Fibroblast of the conjunctiva (primary cell): ENCODE measurements at places on chromosomes 5 and 9.
A peak's percentile ranks its signal among the peaks of the same experiment; 100 is the strongest.

GRCh38 chr5:142584891-142585290 lies 101.0 kb downstream of the FGF1 start:
- DNase-seq: no peak

- DNase-seq: no peak
Measured at GRCh38 chr5:97452646-97453045, 269.6 kb upstream of the RIOK2 start.

GRCh38 chr9:105860516-105860915 lies 166.2 kb downstream of the TMEM38B start:
- DNase-seq: no peak

DNA sequence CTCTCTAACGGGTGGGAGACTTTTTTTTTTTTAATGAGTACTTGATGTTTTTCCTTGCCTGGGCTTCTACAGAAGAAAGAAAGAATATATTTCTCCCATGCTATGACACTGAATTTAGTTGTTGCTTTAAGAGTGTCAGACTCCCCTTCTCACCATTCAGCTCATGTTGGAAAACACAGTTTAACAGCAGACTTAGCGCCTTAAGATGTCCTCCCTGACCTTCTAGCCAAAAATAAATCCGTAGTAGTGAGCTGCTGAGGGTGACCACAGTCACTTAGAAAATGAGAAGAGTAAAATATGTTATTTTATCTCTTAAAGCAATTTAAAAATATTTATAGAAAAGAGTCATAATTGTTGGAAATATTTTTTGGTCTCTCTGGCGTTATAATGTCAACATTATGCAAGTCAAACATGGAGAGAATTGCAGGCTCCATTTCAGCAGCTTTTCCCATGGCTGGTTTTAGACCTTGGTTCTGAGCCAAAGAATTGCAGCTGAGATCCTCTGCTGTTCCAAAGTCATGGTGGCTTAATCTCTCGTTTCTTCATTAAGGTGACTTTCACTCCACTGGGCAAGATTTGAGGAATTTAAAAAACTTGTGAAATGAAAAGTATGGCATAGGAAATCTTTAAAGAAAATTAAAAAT lies 143.5 kb downstream of the GHR start:
- DNase-seq: peak; percentile 4

DNA sequence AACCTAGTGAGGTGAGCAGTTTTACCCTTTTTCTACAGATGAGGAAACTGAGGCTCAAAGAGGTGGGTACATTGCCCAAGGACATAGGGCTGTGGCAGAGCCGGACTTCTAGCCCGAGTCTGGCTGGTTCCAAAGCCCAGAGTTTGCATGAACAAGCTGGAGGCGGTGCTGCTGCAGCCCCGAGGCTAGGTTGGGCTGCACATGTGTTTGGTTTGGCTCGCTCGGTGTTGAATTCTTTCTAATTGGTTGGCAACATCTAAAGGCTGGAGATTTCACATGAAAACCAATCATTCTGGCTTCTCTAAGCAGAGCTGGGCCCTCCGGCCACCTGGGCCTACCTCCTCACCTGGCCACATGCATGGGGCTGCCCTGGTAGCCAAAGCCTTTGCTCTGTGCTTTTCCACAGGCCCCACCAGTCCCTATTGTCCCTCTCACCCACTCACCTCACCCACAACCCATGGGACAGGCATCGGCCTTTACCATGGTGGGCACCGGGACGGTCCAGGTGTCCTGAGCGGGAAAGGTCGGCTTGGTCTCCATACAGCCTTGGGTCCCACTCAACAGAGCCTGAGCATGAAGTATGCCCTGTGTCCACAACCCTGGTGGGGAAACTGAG lies 262.3 kb downstream of the NSG2 start:
- no peak for DNase-seq

DNA sequence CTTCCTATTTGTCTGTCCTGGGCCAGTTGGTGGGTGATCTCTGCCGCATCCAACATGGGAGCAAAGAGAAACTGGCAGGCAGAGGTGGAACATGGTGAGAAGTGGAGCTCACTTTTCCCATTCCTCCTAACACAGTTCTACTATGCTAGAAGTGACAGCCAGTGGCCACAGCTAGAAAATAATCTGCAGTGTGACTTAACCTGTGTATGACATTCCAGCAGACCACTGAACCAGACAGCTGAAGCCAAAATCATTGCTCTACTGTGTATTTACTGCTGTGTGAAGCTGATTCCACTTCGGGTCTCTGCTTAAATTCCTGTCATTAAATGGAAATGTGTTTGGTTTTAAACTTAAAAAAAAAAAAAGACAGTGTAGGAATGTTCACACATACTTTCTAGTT lies 523.0 kb downstream of the MTRR start:
- no peak for DNase-seq

DNA sequence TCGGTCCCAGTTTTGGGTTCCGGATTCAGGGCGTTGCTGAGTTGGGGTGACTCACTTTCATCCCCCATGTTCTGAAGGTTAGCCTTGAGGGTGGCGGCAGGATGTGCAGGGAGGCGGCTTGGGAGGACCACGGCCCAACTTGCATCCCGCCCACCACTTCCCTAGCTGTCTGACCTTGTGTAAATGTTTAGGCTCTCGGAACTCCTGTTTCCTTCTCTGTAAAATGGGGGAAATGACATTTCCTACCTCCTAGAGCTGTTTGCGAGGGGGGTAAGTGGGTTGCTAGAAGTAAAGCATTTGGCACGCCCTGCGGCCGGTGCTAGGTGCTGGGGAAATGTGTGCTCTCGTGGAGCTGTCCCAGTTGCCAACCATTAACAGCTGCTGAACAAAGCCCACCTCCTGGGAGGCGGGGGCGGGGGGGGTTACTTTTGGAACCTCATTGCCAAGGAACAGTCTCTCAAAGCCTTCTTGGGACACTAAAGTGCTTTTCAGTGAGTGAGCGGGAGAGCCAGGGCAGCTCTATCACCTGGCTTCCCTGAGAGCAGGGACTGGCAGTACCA lies 27.5 kb downstream of the PTGES2 start:
- DNase-seq: no peak

GRCh38 chr9:133950192-133950591 lies 41.9 kb downstream of the VAV2 start:
- no peak for DNase-seq

- DNase-seq: peak; percentile 72
Measured at GRCh38 chr5:54774281-54775170, 210.9 kb downstream of the ESM1 start.

GRCh38 chr9:86481466-86481865 lies 127.3 kb upstream of the TUT7 start:
- no peak for DNase-seq

GRCh38 chr9:74570879-74571512 lies 73.9 kb downstream of the RORB start:
- peak; percentile 21 for DNase-seq

DNA sequence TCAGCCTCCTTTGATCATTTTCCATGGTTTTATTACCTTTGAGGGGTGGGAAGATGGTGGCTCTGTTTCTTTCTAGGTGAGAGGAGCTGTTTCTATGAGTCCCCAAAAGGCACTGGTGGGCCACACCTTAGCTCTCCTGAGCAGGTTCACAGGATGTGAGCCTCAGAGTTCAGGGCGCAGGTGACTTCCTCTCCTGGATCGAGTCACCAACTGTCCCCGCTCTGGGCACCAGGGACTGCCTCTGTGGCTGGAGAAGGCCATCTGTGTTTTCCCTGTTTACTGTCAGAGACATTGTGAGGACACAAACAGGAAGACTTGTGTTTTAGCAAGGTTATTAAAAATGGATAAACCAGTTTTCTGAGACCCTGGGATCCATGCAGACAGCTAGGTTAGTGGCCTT lies 68.5 kb downstream of the IL31RA start:
- DNase-seq: no peak

GRCh38 chr5:83494666-83495065 lies 23.1 kb downstream of the VCAN start:
- DNase-seq: no peak

DNA sequence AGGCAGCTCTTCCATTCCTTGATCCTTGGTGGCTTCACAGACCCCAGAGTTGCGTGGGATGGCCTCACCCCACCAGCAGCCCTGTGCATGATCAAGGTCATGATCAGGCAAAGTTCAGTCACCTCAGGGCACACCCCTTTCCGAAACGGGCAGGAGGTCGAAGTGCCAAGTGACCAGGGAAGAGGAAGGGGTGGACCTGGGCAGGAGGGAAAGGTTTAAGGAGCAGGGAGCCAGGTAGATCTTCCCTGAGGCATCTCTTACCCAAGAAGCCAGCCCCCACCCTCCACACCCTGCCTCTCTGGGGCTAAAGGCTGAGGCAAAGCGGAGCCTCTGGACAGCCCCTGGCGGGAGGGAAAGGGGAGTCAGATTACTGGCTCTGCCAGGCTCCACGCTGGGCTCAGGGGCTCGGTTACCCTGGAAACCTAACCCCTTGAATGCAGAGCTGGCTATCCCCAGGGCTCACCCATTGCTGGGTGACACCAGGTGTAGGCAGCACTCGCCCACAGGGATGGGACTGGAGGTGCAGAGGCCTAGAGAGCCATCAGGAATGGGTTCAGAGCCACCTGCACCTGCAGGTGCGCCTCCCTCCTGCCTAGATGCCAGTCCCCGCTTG lies 3.6 kb downstream of the MGAT4B start:
- no peak for DNase-seq

GRCh38 chr5:43042626-43043399 lies 2.7 kb upstream of the ANXA2R start:
- no peak for DNase-seq

GRCh38 chr5:173686950-173687349 lies 70.5 kb upstream of the BOD1 start:
- DNase-seq: no peak

GRCh38 chr5:82570-82969 lies 9.4 kb upstream of the PLEKHG4B start:
- no peak for DNase-seq

GRCh38 chr5:138948471-138949222 lies 73.5 kb upstream of the LRRTM2 start:
- DNase-seq: no peak

DNA sequence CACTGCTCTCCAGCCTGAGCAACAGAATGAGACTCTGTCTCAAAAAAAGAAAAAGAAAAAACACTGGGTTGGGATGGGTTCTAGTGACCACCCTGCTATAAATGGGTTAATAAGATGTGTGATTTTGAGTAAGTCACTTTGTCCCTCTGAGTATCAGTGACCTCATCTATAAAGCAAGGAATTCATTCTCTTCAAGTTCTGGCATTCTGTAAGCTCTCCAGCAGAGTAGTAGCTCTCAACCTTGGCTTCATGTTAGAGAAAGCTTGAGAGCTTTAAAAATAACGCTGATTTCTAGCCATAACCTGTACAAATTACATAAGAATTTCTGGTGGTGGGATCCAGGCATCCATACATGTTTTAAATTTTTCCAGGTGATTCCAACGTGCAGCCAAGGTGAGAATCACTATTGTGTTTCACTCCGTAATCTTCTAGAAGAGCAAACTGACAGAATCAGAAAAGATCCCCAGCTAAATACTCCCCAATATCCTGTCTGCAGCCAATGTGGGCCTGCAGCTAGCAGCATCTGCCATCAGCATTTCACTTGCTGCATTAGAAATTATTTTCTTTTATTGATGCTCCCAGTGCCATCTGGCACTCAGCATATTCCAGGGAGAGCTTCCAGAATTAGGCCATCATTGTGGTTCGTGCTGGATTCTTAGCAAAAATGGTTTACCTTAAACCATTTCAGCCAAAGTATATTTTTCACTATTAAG lies 109.4 kb downstream of the FEM1C start:
- DNase-seq: no peak

DNA sequence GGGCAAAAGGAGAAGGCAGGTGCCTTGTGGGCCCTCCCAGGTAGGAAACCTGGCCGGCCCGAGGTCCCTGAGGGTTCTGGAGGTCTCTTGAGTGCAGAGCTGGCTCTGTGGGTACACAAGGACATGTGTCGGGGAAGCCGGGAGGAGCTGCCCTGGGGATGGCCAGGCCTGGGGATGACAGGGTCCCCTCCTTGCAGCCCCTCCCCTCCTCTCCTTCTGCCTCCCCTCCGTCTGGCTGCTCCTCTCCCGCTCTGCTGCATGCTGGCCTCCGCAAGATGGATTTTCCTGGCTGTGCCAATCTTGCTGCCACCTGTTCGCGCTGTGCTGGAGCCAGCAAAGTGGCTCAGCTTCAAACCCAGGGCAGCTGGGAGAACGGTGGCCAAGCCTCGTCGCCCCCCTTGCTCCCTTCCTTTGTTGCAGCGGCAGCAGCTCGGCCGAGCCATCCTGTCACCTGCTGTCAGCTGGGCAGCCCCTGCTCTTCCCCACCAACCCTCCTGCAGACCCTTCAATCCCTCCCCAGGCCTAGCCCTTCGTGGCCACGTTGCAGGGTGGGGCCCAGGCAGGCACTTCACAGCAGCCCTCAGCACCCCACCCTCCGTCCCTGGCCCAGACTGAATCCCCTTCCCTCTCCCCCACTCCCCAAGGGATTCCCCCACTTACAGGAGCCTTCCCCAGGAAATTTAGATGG lies 17.6 kb upstream of the UNC5A start:
- DNase-seq: no peak

GRCh38 chr9:15967068-15967467 lies 414.2 kb downstream of the CCDC171 start:
- no peak for DNase-seq
